ENCODE measurements at places on chromosomes 2 and 18. TPM values are rescaled to one million over a fixed set of nuclear protein-coding genes. Genes with fewer than 3 reads are reported as not detected.

The SH3BP4 gene
- total RNA-seq = 2.6 TPM

The TMEM163 gene
- 6.8 TPM for total RNA-seq

The FSHR gene
- not detected for total RNA-seq

The IL1F10 gene
- not detected for total RNA-seq

The CSRNP3 gene
- total RNA-seq = not detected

The HOXD10 gene
- total RNA-seq = not detected

The RGPD8 gene
- total RNA-seq = 30.7 TPM

The EIF4E2 gene
- total RNA-seq = 63.5 TPM

The UGT1A4 gene
- not detected for total RNA-seq

The ANKRD62 gene
- total RNA-seq = not detected

The SLC16A14 gene
- 0.52 TPM for total RNA-seq

The ST8SIA5 gene
- total RNA-seq = not detected

All from natural killer cell (primary cell).